NCI-H1092 (cell line): ENCODE measurements at places on chromosomes 2 and 18.

- DNase-seq, result no peak
Observed at GRCh38 chr2:164065038-164065437, 329.2 kb upstream of the FIGN start.

- DNase-seq, result no peak
Observed at GRCh38 chr2:171745806-171746205, 58.5 kb downstream of the DYNC1I2 start.

DNA sequence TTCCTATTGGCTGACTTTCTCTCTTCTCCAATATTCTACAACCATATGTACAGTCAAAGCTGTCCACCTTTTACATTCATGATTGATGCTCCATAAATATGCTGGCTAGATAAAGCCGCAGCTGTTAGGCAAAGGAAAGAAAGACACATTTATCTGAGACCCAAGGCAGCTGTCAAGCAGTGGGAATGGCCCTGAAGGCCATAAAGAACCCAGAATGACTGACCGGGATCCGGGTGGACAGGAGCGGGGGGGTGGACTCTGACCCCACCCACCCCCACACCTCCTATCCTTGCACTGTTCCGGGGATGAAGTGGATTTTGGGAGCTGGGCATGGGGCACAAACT is 116.4 kb downstream of the RTP5 start:
- DNase-seq, result no peak

DNA sequence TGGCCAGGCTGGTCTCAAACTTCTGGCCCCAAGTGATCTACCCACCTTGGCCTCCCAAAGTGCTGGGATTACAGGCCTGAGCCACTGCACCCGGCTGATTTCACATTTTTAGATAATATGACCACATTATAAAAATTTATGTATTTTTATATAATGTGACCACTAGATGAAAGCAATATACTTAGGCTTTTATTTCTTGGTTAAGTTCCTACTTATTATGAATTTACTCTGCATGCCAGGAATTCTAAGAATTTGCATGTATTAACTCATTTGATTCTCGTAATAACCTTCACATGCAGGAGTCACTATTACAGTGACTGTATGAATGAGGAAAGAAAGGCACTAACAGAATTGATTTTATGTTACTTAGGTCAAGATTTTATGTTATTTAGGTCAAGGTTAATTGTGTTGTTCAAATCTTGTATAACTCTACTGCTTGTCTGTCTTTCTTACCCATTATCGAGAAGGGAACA is 25.6 kb upstream of the CASP8 start:
- no peak for DNase-seq

- no peak for DNase-seq
Observed at GRCh38 chr18:21701621-21702020, 3.0 kb downstream of the ABHD3 start.

GRCh38 chr18:65352186-65352585 is 398.6 kb upstream of the CDH7 start:
- DNase-seq, result peak; percentile 20

GRCh38 chr2:62306751-62307468 is 111.0 kb downstream of the B3GNT2 start:
- DNase-seq, result peak; percentile 47

- no peak for DNase-seq
Observed at GRCh38 chr18:35322486-35323458, 21.4 kb downstream of the ZNF24 start.

GRCh38 chr2:237995036-237995435 is 28.2 kb downstream of the UBE2F start:
- no peak for DNase-seq

DNA sequence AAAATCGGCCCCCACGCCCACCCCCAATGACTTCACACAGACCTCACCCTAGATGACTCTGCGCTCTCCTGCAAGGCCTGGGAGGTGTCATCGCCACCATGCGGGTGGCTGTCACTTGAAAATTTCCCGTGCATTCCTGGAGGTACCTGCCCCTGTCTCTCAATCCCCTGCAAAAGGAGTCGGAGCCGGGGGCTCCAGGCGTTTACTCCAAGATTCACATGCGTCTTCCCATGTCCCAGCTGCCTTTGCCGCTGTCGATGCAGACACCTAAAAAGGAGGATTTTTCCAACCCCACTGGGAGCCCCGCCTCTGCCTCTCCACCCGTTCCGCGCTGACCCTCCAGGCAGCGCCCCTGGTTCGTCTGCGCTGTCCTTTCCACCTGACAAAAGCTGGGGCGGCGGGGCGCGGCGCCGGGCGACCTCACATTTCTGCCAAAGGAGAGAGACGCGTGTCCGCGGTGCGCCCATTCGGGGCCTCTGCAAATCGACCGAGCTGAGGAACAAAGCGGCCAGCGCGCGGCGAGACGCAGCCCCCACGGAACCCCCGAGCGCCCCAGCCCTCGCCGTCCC is 667 bp downstream of the REEP1 start:
- DNase-seq, result no peak

GRCh38 chr2:48944956-48945355 is 189.4 kb upstream of the LHCGR start:
- DNase-seq, result no peak

DNA sequence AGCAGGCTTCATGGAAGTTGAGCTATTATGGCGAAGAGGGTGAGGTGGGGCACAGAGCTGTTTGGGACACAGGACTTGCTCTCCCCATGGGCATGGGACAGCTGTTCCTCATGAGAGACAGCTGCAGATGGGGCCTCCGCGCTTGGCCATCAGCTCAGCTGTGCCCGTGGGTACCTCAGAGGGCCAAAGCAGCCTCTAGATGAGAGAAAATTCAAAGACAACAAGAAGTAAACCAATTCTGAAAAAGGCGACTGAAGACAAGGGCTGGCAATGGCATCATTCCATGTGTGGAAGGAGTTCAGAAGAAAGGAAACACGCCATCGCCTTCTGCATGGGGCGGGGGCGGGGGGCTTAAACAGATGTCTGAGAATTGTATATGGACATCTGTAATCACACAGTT is 136.2 kb downstream of the BCL2 start:
- DNase-seq, result no peak

DNA sequence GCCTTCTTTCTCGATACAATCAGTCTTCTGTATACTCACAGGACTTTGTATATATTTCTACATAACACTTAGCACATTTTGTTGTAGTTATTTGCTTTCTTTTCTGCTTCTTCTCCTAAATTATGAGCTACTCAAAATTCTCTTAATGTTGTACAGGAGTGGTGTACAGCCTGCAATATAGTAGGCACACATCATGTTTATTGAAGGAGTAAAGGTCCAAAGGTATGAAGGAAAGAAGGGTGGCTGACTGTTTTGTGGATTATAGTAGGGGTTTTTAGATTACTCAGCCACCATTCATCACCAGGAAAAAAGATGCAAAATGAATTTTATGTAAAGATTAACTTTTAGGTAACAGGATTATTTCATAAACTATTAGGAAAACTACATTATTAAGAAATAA is 54.1 kb downstream of the C18orf54 start:
- DNase-seq, result no peak

- DNase-seq, result no peak
Observed at GRCh38 chr2:209666296-209666695, 105.3 kb upstream of the UNC80 start.

DNA sequence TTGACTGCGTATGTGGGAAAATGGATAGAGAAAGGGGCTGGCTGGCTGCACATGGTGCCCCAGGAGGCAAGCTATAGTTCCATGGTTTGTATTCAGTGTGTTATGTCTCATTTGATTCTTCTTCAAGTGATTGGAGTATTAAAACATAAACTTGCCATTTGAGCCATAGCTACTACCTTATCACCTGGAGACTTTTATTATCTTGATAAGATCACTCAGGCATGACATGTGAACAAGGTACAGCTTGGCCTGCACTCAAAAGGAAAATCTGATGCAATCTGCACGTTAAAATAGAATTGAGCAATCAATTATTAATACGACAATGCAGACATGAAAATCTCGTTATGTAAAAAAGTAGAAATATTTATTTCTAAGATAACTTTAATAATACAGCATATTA is 116.9 kb downstream of the RND3 start:
- no peak for DNase-seq

DNA sequence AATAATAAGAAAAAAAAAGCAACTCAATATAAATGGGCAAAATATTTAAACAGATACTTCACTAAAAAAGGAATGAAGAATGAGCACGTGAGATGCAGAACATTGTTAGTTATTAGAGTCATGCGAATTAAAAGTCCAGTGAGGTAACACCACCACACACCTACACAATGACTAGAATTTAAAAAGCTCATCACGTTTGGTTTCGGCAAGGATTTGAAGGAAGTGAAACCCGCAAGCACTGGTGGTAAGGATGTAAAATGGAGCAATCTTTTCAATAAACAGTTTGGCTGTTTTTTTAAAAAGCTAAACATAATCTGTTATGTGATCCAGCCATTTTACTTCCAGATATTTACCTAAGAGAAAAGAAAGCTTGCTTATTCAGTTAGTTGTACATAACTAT is 1181.6 kb upstream of the CELF4 start:
- DNase-seq, result no peak

- no peak for DNase-seq
Observed at GRCh38 chr18:58269931-58270330, 225.9 kb downstream of the NEDD4L start.

DNA sequence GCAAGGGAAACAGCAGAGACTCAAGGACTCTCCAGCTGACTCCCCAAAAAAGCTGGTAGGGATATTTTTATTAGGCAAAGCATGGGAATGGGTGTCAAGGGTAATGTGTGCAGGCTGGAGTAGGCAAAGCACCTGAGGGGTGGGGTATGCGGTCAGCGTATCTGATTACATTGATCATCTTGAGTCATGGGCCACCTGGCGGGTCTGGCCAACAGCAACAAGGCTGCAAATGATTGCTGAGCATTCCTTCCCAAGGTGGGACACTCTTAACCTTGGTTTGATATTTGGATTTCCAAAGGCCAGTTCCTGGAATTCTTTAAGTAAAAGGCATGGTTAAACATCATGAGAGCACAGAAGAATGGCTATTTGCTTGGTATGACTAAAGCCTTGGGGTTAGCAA is 32.6 kb upstream of the CCBE1 start:
- DNase-seq, result no peak

GRCh38 chr2:177399376-177399775 is 6.8 kb downstream of the AGPS start:
- no peak for DNase-seq

- no peak for DNase-seq
Observed at GRCh38 chr2:36277146-36277808, 78.3 kb upstream of the CRIM1 start.

DNA sequence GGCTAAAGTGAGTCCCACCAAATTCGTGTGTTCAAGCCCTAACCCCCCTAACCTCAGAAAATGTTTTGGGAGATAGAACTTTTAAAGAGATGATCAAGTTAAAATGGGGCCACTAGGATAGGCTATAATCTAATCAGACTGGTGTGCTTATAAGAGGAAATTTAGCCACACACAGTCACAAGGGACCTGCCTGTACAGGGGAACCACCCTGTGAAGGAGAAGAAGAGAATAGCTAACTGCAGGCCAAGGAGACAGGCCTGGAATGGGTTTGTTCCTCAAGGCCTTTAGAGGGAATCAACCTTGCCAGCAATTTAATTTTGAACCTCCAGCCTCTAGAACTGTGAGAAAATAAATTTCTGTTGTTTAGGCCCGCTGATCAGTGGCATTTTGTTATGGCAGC is 36.0 kb upstream of the TANK start:
- DNase-seq, result no peak

GRCh38 chr2:109195193-109196045 is 66.4 kb downstream of the SH3RF3 start:
- DNase-seq, result no peak

- no peak for DNase-seq
Observed at GRCh38 chr2:36307441-36307840, 48.1 kb upstream of the CRIM1 start.

GRCh38 chr18:45962461-45962860 is 4.7 kb downstream of the EPG5 start:
- DNase-seq, result no peak

- no peak for DNase-seq
Observed at GRCh38 chr2:132489150-132489549, 72.5 kb downstream of the GPR39 start.

DNA sequence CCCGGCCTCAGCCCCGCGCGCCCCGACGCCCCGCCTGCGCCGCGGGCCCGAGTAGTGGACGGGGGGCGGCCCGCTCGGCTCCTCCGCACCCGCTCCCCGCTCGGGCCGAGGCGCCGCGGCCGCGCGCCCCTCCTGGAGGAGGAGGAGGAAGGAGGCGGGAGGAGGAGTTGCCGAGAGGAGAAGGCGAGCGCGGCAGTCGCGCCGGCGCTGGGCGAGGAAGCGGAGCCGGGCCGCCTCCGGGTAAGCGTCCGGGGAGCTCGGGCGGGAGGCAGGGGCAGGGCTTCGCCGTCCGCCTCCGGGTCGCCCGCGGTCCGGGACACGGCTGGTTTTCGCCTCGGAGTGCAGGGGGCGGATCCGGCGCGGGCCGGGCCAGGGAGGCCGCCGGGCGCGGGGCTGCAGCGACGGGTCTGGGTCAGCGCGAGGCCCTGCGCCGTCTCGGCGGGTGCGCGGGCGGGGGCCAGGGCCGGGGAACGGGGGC is at the start of gene SOCS6:
TSS of gene SOCS6 (plus strand) at position 195 of the 478 bp plus-strand sequence. CDS start 35,624 bp downstream, outside the sequence.
- peak; percentile 27 for DNase-seq

DNA sequence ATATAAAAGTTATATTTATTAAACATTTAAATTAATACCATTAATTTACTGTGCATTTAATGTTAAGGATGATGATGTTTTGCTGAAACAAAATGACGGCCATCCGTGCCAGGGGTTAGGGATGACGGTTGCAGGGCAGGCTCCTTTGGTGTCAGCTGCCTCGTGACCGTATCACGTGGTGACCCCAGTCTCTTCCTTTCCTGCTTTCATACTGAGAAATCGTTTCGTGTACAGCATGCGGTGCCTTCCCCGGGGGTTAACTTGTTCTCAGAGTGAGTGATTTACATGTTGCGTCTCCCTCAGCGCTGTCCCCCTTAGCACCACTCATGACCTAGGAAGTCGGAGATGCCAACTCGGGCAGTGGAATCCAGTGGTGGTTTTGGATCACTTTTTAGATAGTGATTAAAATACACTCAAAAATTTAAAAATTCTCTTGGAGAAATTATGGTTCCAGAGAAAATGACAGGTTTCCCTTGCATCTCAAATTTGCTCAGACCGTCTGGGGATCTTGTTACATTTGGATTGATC is 290.8 kb downstream of the GBX2 start:
- no peak for DNase-seq

- no peak for DNase-seq
Observed at GRCh38 chr18:74861154-74861553, 263.5 kb downstream of the ZNF407 start.

DNA sequence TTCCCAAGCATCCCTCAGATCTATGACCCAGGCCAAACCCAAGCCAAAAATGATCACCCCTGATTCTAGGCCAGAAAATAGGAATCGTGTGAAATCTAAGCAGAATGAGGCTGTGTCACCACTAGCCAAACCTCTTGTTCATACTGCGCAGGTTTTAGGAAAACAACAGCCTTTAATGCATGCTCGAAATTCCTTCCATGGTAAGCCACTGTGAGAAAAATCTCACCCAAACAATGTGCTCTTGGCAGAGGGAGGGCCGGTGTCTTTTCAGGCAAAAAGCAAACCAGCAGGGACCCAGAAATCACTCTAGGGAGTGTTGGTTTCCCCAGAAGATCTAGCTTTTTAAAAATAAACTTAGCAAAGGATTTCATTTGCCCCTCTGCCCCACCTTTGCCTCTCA is 71.2 kb upstream of the FOSL2 start:
- DNase-seq, result no peak
